ENCODE measurements at places on chromosomes 16 and 17.

DNA sequence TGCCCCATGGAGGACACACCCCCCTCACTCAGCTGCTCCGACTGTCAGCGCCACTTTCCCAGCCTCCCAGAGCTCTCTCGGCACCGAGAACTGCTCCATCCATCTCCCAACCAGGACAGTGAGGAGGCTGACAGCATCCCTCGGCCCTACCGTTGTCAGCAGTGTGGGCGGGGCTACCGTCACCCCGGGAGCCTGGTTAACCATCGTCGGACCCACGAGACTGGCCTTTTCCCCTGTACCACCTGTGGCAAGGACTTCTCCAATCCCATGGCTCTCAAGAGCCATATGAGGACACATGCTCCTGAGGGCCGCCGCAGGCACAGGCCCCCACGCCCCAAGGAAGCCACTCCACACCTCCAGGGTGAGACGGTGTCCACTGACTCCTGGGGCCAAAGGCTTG is 2.1 kb downstream of the ZNF646 start:
- DNase-seq, result no peak

- no peak for DNase-seq
Observed at GRCh38 chr16:4399001-4399730, 17.2 kb downstream of the CORO7 start.

- DNase-seq, result no peak
Observed at GRCh38 chr17:1312261-1312870, 32.9 kb downstream of the TRARG1 start.

DNA sequence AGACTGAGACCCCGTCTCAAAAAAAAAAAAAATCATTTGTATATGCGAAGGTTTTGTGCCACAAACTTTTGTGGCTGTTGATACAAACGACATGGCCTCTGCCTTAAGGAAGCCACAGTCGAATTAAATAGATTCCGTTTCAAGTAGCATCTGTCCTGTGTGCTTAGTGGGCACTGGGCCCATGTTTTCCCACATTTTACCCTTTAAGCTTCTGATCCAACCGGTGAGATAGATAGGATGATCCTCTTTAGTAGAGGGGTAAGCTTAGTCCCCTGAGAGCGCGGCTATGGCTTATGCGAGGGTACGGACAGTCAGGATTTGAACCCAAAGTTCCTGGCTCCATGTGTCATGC is 776 bp upstream of the TMEM219 start:
- no peak for DNase-seq

DNA sequence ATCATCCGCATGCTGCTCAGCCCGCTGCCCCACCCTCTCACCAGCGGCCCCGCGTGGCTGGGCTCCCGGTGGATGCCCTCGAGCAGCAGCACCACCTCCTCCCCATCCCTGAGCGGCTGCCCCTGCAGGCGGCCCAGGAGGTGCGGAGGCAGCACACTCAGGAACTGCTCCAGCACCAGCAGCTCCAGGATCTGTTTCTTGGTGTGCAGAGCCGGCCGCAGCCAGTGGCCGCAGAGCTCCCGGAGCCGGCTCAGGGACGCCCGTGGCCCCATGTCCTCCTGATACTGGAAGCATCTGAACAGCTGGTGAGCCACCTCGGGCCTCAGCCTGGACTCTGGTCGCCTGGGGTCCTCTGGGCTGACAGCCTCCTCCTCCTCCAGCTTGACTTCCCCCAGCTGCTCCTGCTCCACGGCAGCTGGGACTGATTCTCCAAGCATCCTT is 6.6 kb downstream of the ZSCAN10 start:
- DNase-seq, result no peak

DNA sequence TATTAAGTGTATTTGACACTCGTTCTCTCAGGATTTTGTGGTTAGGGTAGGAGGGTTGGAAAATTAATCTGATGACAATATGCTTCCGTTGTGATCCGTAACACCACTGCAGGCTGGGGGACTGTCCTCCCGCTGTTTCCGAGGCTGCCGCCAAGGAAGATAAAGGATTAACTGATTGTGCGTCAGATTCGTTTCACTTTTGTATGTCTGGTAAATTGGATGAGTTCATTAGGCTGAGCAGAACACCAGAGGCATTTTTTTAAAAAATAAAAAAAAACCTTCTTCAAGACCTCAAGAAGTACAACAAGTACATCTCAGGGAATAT is 486.7 kb upstream of the SALL1 start:
- DNase-seq, result no peak

DNA sequence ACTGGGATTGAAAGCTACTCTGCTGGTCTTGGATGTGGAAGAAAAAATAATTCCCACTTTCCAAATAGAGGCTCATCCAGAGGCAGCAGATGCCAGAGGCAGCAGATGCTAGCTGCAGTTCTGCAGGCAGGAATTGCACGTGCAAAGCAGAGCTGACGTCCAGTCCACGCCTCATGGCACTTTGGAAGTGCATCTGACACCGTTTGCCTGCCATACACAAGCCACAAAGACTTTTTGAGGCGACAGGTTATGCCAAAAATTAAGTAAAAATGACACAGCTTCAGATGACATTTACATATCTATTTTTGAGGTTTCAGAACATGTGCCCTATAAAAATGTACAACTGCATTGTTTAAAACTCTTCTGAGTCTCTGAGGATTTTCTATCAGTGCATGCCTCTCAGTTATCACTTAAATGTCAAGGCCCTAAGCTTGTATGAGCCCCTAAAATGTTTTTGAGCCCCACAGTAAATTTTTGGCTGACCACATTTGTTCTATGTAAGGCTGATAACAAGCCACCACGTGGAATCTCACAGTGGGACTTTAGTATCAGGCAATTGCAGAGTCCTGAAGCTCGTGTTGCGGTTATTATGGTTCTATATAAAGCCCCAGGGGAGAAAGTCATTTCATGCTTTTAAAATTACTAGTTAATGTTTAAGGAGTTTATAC is 239.2 kb downstream of the PRKCA start:
- DNase-seq, result no peak

DNA sequence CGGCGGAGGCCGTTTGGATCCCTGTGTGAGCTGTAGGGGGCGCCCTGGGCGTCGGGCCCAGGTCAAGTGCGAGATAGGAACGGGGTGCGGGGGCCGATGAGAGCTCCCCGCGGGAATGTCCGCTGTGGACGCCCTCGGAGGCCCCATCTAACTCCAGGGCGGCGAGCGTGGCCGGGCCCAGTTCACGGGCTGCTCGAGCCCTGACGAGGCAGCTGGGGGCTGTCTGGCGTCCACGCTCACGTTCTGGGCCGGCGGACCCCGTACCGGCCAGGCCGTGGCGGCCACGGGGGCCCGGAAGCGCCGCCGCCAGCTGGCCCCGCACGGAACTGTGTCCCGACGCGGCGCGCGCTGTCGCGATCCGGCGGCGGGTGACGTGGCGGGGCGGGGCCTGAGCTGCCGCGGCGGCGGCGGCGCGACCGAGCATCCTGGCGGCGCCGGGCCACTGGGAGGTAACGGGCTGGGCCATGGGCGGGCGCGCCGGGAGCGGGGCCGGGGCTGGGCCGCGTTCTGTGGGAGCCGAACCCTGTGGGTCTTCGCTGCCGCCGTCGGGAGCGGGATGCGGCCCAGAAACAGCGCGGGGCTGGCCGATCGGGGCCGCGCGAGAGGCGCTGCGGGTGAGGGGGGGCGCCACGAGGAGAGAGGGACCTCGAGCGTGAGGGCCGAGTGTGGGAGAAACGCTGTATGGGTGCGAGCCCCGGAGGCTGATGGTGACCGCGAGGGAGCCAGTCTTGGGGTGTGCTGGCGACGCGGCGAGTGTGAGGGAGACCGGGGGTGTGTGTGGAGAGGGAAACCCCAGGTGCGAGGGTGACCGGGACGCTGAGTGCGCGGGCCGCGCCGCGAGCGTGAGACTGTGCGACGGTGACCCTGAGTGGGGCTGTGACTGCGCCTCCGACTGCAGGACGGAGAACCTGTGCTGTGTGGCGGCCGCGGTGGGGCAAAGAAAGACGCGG is at the start of gene SLC7A6:
SLC7A6 (plus strand) TSS at position 399 of the 950 bp plus-strand sequence. CDS start 10,201 bp downstream, outside the sequence.
- DNase-seq, result peak; percentile 75

GRCh38 chr17:27490391-27490790 is 34.1 kb downstream of the KSR1 start:
- DNase-seq, result no peak

- no peak for DNase-seq
Observed at GRCh38 chr16:628321-629061, 2.3 kb upstream of the WFIKKN1 start.

DNA sequence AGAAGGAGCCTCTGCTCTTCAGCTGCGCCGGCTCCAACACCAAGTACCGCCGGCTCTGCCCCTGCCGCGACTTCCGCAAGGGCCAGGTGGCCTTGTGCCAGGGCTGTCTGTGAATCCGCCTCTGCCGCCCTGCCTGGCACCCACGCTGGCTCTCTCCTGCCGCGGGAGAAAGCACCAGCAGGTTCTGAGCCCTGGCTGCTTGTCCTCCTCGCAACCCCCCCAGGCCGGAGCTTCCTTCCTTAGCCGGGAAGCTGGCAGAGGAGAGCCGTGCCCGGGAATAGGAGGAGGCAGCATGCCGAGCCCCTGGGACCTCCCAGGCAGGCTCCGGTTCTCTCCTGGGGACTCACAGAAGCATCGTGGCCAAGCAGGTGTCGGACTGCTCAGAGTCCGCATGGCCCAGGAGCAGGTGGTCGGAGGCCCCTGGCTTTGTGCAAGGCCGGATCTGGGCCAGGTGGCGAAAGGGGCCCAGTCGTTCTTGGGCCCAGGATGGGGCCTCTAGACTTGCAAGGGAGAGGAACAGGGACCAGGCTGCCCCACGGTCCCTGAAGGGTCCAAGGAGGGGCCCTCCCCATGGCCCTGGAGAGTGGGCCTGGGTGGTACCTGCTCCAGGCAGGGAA is 80.6 kb downstream of the MGAT5B start:
- DNase-seq, result no peak

DNA sequence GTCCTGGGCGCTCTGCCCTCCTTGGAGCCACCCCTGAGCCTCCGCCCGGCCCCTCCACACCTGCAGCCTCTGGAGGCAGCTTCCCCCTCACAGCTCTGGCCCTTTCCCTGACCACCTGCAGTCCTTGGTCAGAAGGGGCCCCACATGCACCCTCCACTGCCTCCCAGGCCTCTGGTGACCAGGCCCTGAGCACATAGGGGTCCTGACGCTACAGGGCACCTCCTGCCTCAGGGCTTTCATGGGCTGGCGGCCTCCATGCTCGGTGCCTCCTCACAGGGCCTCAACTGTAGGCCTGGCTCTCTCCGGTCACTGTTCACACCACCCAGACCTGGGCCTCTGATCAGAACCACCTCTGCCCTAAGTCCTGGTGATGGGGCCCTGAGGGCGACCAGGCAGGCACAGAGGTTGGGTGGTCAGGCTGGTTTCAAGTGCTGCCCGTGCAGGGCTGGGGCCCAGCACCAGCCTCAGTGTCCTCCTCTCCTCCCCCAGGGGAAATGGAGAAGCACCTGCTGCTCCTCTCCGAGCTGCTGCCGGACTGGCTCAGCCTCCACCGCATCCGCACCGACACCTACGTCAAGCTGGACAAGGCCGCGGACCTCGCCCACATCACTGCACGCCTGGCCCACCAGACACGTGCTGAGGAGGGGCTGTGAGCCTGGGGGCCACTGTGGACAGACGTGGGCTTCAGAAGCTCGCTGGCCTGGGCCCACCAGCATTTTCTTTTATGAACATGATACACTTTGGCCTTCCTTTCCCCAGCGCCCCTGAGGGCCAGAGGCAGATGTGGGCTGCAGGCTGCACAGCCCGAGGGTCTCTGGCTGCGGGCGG is 3.9 kb downstream of the APRT start:
- no peak for DNase-seq

DNA sequence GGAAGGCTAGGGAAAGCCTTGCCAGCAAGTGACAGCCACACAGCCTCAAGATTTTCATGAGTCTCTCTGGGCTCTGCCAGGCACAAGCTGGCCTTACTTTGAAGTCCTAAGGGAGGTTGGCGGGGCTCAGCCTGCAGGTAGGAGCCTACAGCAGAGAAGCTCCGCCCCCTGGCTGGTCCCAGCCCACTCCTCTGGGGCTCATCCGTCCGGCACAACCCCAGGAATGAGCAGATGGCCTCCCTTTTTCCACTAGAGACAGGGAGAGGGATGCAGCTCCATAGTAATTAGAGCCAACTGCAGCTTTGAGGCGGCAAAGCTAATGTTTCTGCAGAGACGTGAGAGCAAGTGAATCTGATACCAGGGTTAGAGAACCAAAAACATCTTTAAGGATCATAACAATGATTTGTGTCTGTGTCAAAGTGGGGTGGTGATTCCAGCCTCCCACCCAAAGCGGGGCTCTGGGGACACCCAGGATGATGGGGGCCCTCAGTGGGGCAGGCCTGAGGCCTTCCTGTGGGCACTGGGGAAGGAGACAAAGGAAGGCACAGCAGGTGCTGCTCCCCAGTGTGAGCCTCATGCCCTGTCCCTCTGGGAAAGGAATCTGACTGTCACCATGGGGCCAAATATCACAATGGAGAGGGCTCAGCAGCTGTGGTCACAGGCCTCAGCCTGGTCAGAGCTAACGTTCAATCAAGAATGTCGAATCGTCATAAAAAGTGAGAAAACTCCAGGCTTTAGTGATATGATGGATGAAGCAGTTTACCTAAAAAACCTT is 61.5 kb downstream of the RBFOX3 start:
- no peak for DNase-seq

GRCh38 chr16:5333126-5333525 is 235.5 kb upstream of the EEF2KMT start:
- DNase-seq, result no peak

GRCh38 chr16:27286451-27286850 is 17.9 kb upstream of the NSMCE1 start:
- peak; percentile 79 for DNase-seq

GRCh38 chr17:79946352-79947231 is 89.1 kb downstream of the TBC1D16 start:
- no peak for DNase-seq

- no peak for DNase-seq
Observed at GRCh38 chr16:72024862-72025382, 16.4 kb downstream of the DHODH start.

GRCh38 chr16:25158401-25158800 is 46.9 kb downstream of the LCMT1 start:
- DNase-seq, result no peak

- DNase-seq, result no peak
Observed at GRCh38 chr16:89434490-89434889, 55.9 kb downstream of the ANKRD11 start.

DNA sequence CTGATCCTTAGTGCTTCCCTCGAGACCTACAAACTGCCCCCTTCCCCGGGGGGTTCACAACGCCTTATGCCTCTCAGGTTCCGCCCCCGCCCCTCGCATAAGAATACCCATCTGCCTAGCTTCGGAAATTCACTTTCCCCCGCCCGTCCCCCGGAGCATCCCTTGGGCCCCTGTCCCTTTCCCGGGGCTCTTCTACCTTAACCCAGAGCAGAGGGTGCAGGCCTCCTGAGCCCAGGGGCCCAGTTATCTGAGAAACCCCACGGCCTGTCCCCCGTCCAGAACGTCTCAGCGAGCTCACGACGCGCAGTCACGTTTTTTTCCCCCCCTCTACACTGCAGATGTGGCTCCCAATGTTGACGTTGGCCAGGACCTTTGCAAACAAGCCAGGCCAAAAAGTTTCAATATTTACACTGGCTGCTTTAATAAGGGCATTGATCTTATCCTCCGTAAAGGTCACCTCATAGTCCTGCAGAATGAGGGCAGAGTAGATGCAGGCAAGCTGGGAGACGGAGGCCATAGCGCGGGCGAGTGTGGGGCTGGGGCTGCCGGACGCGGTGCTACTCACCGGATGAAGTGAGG is 1.4 kb upstream of the NBR1 start:
- DNase-seq, result peak; percentile 8

All from CD14-positive monocyte (primary cell).